Hindlimb muscle (tissue), 1 donor: ENCODE measurements at places on chromosomes 12 and 14.

- DNase-seq = no peak
Observed at GRCh38 chr12:49546481-49546880, 7.7 kb downstream of the KCNH3 start.

GRCh38 chr12:27331927-27332324, 710 bp upstream of the BMAL2 start:
- DNase-seq = no peak

- DNase-seq = no peak
Observed at GRCh38 chr14:28784096-28785048, 17.8 kb downstream of the FOXG1 start.

- no peak for DNase-seq
Observed at GRCh38 chr12:43126652-43127375, 425.2 kb downstream of the ADAMTS20 start.

- DNase-seq = no peak
Observed at GRCh38 chr12:24268663-24269186, 319.3 kb upstream of the SOX5 start.

DNA sequence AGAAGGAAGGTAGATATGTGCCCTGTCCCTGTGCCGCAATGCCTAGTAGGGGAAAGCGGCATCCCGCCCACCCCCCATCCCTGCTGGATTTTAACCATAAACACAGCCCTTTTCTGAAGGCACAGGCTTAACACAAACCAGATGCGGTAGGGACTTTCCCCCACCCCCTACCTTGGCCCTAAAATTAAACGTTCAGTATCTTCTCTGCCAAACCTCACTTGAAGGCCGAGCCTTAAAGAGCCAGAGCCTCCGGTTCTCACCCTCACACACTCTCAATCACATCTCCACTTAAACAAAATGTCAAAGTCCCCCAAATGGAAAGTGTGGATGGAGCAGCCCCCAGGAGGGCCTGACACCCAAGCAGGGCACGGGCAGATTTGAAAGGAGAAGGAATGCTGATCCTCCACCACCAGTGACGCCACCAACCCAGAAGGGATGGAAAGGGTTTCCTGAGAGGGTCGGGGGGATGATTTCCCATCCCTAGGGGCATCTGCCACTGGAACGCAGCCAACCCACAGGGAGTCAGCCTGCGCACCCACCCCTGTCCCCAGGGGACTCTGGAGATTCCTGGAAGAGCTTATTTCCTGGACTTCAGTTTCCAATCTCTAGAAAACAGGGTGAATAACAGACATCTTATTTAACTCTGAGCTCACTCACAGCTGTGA, 26.4 kb downstream of the ACTN1 start:
- peak; percentile 89 for DNase-seq

- DNase-seq = no peak
Observed at GRCh38 chr14:23381871-23382270, 5.0 kb downstream of the CMTM5 start.

DNA sequence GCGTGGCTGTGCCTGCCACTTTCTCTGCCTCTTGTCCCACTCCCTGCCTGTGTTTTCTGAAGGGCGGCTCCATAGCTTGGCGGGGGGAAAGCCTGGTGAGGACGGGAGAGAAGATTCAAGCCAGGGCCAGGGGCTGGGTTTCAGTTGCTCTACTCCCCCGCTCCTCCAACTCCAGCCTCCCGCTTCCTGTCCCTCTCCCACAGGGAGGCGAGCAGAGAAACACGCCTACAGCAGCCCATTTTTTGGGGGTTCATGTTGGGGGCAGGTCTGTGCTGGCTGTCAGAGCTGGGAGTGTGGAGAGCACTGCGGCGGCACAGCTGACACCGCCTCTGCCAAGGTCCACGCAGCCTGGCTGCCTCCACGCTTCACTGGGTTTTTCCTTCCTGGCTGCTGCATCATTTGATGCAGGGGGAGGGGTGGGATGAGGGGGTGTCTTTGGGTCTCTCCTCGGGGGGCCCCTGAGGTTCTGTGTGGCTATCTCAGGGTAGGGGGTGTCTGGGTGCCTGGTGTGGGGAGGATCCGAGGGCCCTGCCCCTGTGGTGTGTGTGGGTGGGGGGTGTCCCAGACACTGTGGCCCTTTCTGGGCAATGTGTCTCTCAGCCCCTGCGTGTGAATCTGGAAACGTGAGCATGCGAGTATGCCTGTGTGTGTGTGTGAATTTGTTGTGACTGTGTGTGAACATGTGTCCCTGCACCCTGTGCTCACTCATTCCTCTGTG, 10.7 kb upstream of the KRT80 start:
- DNase-seq = no peak

DNA sequence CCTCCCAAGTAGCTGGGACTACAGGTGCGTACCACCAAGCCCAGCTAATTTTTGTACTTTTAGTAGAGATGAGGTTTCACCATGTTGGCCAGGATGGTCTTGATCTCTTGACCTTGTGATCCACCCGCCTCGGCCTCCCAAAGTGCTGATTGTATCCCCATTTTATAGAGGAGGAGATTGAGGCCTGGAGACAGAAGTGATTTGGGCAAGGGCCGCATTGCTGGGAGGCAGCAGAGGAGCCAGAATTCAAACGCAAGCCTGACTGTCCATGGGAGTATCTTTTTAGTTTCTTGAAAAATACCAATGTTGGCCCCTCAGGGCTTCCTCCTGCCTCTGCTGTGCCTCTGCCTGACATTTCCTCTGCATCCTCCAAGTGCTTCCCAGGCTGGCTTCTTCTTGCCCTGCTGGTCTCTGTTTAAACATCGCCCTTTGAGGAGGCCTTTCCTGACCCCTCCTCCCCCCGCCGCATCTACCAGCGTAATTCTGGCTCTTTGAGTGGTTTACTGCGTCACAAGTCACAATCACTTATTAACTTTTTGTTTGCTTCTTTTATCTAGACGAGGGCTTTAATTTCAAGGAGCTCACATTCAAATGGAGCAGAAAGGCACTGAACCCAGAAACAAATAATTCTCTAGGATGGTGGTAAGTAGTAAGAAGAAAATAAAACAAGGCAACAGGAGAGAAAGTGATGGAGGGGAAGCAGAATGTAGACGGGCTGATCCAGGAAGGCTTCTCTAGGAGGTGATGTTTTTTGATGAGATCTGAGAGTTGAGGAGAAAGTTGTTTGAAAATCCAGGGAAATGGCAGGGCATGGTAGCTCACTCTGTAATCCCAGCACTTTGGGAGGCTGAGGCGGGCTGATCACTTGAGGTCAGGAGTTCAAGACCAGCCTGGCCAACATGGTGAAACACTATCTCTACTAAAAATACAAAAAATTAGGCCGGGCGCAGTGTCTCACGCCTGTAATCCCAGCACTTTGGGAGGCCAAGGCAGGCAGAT, 91.0 kb upstream of the MED13L start:
- DNase-seq = no peak

DNA sequence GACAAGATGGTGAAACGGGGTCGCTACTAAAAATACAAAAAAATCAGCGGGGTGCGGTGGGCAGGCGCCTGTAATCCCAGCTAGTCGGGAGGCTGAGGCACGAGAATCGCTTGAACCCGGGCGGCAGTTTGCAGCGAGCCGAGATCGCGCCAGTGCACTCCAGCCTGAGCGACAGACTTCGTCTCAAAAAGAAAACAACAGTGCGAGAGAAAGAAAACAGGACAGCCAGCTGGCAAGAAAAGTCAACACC, 633 bp upstream of the RNU4-2 start:
- DNase-seq = no peak

DNA sequence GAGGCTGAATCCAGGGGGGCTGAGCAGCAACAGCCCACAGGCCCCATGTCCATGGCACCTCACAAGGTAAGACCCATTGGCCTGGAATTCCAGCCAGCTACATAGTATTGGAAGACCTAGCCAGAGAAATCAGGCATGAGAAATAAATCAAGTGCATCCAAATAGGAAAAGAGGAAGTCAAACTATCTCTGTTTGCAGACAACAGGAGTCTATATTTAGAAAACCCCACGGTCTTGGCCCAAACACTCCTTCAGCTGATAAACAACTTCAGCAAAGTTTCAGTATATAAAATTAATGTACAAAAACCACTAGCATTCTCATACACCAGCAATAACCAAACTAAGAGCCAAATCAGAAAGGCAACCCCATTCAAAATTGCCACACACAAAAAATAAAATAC, 16.9 kb downstream of the PDE6H start:
- DNase-seq = no peak

- no peak for DNase-seq
Observed at GRCh38 chr14:24461336-24461735, 18.8 kb upstream of the SDR39U1 start.

DNA sequence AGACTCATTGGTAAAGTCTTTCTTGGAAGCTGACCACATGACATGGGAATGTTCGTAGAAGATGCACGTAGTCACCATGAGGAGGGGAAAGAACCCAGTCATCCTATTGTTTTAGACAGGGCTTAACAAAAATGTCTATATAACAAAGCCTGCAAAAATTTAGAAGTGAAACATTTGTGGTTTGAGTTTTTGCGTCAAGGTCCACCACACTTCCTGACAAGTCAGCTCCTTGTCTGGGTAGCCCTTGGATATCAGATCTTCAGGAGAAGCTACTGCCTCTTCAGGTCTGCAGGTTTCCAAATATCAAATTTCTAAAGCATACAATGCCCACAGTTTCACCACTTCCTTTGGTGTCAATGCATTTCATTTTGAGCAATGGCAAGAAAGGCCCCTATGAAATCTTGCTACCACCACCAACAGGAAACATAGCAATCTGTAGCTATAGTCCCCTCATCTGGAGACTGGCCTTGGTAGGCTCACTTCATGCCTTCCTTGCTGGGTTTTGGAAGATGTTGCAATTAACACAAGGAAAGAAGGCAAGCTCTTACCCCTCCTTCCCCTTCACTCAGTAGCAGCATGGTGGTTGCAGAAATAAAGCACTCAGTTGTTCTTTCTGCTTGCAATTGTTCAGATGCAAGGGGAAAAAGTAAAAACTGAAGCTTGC, 235.2 kb downstream of the PCNX1 start:
- DNase-seq = no peak

GRCh38 chr12:99059824-99060511, 414.9 kb downstream of the APAF1 start:
- DNase-seq = peak; percentile 47

- DNase-seq = no peak
Observed at GRCh38 chr14:94773061-94773648, 3.2 kb upstream of the GSC start.

- peak; percentile 73 for DNase-seq
Observed at GRCh38 chr14:105093431-105094192, 28.4 kb upstream of the GPR132 start.

- no peak for DNase-seq
Observed at GRCh38 chr12:92721130-92721529, 18.3 kb downstream of the PLEKHG7 start.

DNA sequence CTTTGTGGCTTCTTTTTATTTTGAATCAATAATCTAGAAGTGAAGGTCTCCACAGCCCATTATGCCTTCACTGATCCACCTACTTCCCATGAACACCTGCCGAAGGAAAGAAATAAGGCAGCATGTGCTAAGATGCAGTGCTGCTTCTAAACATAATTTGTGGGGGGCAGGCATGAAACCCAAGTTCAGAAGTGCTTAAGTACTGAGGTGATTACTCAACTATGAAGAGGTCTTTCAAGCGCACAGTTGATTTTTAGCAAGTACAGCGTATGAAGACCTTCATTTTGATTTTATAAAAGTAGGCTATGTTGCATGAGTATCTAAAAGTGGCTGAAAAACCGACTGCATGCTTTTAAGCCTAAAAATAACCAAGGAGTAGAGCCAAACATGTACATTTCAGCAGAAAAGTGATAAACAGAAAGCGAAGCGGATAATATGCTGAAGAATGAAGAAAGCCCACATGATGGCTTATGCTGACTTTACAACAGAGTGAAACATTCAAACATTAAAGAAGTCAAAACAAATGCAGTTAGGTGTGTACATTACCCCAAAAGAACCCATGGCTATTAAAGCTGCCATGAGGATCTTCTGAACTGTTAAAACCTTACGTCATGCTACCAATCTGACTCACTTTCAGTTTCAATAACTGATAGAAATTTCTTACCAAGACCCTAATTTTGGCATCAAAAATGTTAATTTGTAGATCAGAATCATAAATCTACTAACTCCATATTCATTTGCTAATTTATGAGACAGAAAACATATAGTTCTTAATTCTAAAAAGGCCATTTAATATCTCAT, 29.3 kb downstream of the KICS2 start:
- no peak for DNase-seq

DNA sequence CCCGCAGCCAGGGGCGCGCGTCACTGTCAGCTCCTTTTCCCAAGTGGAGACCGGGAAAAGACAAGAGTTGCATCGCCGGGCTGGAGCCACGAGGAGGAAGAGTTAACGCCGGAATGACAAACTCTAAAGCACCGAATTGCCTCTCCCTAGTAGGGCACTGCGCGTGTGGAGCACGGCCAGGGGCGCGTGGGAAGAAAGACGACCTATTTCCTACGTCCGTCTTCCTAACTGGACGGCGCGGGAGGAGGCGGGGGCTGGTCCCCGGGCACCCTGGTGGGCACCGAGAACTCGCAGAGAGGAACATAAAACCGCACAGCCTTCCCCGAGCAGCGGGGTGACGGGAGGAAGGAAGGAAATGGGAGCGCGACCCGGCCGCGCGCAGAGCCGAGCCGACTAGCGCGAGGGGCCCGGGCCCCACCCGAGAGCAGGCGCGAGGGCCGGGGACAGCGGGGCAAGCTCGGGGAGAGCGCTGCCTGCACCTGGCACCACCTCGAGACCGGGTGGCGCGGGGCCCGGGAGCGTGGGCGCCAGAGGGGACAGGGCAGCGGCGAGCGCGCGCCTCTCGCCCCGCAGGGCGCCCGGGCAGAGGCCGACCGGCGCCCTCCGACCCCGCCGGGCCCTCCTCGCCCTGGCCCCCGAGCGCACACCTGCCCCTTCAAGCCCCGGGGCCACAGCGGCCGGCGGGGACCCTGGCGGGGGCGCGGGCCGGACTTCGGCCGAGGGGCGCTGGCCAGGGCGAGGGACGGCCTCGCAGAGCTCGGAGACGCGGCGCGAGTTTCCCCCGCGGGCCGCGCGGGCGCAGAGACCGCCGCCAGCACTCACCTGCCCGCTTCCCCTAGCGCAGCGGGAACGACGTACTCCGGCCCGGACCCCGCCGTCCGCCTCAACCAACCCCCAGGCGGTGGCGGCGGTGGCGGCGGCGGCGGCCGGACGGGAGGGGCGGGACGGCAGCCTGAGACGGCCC, at the start of gene SETD3:
TSS of gene SETD3 (minus strand) at position 954 of the 964 bp plus-strand sequence. CDS start 15,054 bp downstream, outside the sequence.
- DNase-seq = peak; percentile 51

DNA sequence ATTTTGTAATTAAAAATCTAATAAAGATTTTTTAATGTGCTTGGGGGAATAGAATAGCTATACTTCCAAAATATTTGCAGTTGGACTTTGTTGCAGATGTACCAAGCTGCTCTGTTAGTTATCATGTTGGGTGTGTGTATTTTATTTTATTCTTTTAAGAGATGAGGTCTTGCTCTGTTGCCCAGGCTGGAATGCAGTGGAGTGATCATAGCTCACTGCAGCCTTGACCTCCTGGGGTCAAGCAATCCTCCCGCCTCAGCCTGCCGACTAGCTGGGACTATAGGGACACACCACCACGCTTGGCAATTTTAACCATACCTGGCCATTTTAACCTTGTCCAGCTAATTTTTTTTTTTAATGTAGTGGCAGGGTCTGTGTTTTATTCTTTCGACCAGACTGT, 54.7 kb upstream of the MAP1LC3B2 start:
- no peak for DNase-seq

DNA sequence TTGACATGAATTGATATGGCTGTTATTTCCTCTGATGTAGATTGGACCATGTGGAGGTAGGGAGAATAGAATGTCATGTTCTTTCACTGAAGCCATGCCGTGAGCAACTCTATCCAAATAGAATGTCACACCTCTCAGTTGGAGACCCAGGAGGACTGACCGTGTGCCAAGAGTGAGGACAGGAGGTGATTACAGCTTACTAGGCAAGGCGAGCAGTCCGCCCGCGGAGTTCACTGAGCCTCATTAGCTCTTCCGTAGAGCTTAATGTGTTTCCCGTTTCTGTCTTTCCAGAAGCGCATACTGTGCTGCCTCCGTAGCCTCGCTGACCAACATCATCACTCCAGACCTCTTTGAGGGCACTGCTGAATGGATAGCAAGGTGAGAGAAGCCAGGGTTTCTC, 45.6 kb downstream of the FNTB start:
- no peak for DNase-seq
